SK-N-MC (cell line): ENCODE measurements at places on chromosomes 7 and 10.

DNA sequence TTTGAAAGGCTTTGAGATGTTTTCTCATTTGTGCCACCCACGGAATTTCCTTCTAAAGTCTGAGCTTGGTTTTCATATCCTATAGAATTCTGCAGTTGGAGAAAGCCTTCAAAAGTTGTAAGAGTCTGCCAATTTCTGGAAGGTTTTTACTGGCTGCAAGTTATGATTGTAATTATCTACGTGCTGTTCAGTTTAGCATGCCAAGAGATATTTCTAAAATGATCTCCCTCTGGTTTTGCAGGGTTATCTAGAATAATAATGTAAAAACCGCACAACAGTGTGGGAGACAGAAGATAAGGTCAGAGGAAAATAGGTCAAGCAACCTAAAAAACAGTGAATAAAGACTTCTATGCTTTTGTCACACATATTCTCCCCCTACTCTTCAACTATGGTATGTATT, 69.3 kb downstream of the MTERF1 start:
- no peak for DNase-seq

DNA sequence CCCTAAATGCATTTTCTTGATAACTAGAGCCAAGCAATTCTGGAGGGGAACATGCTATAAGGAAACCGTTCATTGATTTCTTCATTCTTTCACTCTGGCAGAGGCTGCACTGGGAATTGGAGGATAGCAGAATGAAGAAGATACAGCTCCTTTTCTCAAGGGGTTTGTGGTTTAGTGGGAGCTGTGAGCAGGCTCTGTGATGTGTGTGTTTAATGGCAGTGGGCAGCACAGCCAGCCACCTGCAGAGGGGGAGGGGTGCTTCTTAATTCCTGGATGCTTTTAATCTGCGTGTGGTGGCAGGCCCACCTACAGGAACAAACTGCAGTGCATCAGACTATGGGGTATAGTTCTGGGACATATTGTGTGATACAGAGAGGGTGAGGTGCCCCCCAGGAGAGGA, 31.9 kb downstream of the RPS24 start:
- DNase-seq = no peak

- no peak for DNase-seq
Measured at GRCh38 chr7:35037211-35037525, at the start of gene DPY19L1. TSS of gene DPY19L1 (minus strand) at chr7:35037485. CDS start at chr7:35037394, 91 bp downstream.

DNA sequence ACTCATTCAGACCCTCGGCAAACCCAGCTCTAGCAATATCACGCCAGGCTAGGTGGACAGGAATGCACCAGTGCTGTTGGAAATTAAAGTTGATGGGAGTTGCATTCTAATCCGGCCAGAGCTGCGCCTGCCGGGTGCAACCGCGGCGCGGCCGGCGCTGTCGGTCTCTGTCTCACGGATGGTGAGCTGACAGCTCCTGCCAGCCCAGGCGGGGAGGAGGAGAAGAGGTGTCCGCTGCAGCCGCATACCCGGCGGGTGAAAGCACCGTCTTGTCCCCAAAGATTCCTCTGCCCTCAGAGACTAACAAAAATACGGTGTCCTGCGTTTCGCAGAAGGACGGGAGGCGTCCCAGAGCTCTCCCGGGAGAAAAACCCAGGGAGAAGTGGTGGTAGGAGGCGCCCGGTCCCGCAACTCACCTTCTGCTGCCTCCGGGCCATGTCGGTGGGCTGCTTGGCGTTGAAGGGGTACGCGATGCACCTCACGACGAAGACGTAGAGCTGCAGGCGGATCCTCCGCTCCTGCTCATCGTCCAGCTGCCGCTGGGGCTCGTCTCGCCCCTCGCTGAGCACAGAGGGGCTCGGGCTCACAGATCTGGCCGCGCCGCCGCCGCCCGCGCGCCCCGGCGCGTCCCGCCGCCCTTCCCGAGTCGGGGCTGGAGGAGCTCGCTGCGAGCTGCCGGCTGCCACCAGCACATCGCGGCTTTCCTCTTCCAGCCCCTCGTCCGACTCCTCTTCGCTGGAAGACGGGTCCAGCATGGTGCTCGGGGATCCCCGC, 490 bp downstream of the CADPS2 start:
- DNase-seq = no peak

- peak; percentile 58 for DNase-seq
Measured at GRCh38 chr7:93228302-93228701, 2.0 kb upstream of the HEPACAM2 start.

- DNase-seq = no peak
Measured at GRCh38 chr10:70619271-70620019, 16.9 kb upstream of the PRF1 start.

DNA sequence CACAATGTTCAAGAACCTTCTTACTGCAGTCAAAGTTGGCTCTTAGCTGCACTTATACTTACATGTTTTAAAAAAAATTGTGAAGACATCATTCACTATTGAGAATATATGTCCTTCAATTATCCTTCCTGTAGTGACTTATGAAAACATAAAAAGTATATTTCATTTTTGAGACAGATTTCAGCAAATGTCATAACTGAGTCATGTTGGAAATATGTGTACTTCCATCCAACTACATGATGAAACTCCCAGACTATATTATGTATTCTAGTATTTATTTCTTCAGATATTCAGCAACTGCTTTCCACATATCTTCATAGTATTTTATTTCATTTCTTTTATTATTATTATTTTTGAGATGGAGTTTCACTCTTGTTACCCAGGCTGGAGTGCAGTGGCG, 160.2 kb downstream of the ARHGAP12 start:
- DNase-seq = no peak

GRCh38 chr7:74006032-74006431, 21.9 kb upstream of the ELN start:
- no peak for DNase-seq

DNA sequence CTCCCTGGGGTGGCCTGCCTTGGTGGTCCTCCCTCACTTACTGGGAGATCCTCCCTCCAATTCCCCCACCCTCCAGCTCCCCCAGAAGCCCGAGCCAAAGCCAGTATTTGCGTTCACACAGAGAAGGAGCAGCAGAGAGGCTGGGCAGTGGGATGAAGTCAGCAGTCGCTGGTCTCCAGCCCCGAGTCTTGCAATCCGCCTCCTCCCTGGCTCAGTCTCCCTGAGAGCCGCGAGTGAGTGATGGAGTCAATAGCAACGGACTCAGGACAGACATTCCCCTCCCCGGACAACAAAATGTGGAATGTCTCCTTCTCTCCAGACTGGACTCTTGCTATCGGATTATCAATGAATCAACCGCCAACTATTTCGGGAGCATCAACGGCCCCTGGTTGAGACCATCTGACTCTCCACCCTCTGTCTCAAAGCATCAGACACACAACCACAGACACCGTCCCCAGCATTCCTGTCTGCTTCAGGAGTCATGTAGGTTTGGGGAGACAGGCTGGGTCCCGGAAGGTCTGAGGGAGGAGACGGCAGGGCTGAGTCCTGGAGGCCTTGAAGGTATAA, 178.4 kb downstream of the SH3PXD2A start:
- no peak for DNase-seq

GRCh38 chr10:126455766-126456405, 67.6 kb upstream of the ADAM12 start:
- DNase-seq = no peak

DNA sequence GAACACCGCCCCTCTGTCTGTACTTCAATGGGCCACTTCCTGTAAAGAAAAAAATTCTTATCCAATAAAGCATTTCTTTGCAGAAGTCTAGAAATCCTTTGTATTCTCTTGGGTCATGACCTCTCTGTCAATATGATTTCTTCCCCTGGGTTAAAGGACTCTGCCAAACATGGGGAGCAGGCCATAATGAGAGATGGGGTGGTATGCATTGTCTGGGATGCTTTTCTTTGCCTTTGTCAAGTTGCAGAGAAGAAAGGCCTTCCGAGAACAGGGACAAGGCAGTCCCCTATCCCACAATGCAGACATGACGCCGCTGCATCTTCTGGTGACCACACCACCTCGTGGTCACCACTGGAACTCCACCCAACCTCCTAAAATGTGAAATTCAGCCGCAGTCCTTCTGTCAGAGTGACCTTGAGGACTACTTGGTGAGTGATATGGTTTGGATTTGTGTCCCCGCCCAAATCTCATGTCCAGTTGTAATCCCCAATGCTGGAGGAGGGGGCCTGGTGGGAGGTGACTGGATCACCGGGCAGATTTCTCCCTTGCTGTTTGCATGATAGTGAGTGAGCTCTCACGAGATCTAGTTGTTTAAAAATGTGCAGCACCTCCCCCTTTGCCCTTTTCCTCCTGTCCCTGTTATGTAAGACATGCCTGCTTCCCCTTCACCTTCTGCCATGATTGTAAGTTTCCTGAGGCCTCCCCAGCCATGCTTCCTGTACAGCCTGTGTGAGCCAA, 15.2 kb upstream of the FRMPD2 start:
- DNase-seq = no peak

DNA sequence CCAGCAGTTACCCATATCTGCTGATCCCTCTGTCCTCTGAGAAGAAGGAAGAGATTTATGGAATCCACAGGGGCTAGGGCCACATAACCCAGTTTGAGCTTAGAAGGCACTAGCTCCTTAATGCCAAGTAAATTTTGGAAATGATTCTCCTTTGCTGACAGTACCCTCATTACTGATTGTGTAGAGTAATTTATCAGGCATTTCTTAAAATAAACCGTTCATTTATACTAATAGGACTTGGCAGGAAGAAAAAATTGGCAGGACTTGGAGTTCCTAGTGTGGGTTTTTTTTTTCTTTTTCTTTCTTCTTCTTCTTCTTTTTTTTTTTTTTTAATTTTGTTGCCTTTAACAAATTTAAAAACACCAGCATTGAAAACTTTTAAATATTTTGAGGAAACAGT, 645.7 kb downstream of the SUGCT start:
- no peak for DNase-seq
